ENCODE measurements at places on chromosomes 1 and 21.

- no peak for DNase-seq
Measured at GRCh38 chr1:229325853-229326487, 16.9 kb downstream of the CCSAP start.

DNA sequence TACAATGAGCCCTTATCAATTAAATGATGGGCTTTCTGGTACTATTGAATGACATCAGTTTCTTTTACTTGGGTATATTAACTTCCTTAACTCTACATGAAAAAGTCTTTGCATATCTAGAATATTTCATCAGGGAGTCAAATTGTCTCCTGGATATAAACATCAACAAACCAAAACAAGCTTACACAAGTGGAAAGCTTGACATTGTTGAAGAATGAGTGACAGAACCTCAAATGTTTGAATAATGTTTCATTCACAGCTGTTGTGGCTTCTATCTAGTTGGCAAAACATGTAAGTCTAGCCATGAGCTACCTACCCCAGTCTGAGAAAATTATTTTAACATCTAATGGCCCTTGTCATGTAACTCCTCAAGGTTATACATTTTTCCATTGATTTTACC, 604.8 kb upstream of the ADAMTS5 start:
- DNase-seq = no peak

- no peak for DNase-seq
Measured at GRCh38 chr1:5744911-5745799, 247.1 kb downstream of the NPHP4 start.

DNA sequence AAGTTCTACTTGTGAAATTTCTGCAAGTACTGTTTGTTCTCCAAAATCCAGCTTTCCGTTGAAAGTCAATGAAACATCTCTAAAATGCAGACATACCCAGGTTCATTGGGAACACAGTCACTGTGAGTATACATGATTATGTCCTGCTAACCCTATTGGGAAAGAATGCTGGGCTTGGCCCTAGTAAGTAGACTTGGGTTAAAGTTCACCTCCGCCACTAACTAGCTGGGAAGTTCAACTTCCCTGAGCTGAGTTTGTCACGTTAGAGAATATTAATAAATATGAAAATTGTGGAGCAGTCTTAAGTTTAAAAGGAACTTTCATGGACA, 10.5 kb upstream of the PGD start:
- no peak for DNase-seq

DNA sequence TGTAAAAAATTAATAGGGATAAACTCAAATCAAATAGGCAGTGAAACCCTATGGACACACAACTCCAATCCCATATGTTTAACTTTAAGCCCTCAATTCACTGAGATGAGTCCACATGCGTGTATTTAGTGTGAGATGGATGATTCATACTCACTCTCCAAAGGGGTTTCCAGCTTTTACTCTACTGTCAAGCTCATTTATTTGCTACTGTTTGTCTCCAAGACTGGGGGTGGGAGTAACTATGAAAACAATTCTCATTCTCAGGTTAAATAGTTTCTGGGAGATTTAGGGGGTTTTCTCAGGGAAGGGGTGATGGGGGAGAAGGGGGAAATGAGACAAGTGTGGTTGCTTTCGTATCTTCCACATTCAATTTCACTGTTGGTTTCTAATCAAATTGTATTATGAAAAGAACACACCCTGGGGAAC, 2.7 kb downstream of the RAB29 start:
- no peak for DNase-seq

- peak; percentile 88 for DNase-seq
Measured at GRCh38 chr1:6447818-6448748, 17.9 kb downstream of the TNFRSF25 start.

DNA sequence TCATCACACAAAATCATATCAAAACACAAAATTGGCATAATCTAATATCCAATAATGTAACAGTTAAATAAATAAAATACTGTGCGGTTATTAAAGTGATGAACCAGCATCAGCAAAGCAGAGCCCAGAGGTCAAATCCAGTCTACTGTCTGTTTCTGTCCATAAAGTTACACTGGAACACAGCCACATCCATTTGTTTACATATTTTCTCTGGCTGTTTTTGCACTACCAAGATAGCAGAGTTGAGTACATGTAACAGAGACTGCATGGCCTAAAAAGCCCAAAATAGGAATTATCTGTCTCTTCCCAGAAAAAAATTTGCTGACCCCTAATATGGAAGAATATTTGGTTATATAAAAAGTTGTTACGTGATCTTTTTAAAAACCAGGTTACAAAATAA, 242.2 kb upstream of the DMRTA2 start:
- DNase-seq = no peak

- no peak for DNase-seq
Measured at GRCh38 chr1:6358757-6359201, 34.8 kb downstream of the ACOT7 start.

GRCh38 chr1:197440715-197441114, 172.7 kb downstream of the CRB1 start:
- DNase-seq = no peak

- no peak for DNase-seq
Measured at GRCh38 chr1:91511386-91511785, 10.7 kb downstream of the CDC7 start.

DNA sequence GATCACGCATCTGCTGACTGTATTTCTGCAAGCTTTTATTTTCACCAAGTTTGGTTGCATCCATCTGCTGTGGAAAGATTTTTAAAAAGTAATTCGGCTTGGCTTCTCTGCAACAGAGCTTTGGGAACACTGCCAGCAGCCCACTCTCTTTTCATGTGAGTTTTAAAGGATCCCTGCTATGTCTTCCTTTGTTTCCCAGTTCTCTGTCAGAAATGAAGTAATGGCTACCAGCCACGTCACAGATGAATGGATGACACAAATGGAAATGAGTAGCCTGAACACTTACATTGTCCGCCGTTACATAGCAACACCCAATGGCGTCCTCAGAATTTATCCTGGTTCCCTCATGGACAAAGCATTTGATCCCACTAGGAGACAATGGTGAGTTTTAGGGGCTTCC, 80.6 kb upstream of the RAVER2 start:
- no peak for DNase-seq

All from islet precursor cell (in vitro differentiated cells).